Hematopoietic multipotent progenitor cell treated with erythropoietin and hydrocortisone succinate and interleukin-3 and kit ligand, for 8 days (in vitro differentiated cells): ENCODE measurements at places on chromosomes 6 and 20.
A peak's percentile ranks its signal among the peaks of the same experiment; 100 is the strongest.

GRCh38 chr6:158011980-158012566 lies 30.4 kb downstream of the SYNJ2 start:
- DNase-seq, result no peak

DNA sequence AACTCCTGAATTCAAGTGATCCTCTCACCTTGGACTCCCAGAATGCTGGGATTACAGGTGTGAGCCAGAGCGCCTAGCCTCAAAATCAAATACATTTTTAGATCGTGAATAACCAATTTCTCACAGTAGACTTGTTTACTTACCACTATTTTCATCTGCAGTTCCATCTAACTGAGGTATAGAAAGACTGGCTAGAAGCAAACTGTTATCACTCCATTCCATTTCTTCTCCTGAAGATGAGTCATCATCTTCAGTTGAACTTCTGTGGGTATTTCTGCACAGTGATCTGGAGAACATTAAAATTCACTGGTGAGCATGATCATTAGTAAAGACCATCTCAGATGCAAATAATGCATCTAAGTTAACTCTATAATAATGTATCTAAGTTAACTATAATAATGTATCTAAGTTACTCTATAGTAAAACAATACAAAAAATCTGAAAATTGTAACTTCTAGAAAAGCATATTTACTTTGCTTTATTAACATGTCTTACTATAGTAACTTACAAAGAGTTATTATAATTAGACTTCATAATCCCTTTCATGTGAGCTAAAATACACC lies 105.4 kb downstream of the REV3L start:
- peak; percentile 79 for DNase-seq

DNA sequence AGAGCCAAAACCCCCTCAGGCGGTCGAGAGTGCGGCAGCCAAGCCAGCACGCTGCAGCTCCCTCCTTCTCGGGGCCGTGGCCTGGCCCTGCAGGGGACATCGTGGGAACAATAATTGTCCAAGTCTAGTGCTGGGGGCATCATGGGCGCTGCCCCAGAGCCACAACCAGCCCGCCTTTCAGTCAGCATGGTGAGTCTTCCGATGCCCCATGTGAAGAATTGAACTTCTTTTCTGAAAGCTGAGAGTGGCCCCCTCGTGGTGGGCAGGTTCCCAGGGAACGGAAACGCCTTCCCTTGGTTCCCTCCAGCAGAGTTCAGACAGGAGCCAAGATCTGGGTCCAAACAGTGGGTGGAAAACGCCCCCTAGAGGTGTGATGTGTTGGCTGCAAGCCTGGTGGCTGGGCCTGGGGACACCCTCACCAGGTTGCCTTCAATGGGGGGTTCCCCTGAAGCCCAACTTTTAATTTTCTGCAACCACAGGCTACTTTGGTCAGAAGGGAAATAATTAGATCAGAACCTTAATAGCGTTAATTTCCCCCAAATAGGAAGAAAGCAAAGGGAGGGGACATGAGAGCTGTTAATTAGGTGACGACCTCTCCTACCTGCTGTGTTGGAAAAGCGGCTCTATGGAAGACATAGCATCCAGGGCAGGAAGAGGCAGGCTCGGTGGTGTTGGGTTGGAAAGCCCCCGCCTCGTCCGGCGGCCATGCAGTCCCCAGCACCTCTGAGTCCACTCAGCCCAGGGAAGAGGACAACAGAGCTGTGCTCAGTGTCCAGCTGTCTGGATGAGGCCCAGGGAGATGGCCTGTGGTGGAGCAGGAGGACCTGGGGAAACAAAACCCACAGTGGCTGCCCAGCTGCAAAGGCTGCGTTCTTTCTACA lies 4.7 kb upstream of the MRGBP start:
- DNase-seq, result peak; percentile 91

- no peak for DNase-seq
These were observed 10.0 kb downstream of the BICRAL start for GRCh38 chr6:42791706-42792320.

DNA sequence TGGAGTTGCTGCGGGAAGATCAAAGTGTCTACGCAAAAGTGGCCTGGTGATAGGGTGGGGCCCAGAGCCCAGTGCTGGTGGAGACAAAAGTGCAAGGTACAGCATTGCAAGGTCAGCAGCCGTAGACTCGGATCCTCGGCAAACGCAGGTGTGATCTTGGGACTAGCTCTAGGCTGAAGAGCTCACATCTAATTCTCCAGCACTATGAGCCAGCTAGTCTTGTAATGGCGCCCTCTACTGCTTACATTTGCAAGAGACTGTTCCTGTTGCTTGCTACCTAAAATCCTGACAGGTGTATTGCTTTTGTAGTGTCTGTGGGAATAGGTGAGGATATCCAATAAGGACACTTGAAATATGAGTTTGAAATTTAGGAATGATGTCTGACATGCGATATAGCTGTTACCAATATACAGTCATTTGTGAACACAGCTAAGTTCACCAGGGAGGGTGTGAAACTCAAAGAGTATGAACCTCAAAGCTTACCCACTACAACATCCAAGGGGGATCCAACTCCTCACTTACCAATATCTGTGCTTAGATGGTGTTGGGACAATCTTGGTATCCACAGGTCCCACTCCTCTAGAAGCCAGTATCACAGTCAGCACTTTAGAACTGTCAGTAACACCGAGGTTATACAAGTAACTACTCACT lies 58.4 kb downstream of the PDE7B start:
- DNase-seq, result peak; percentile 69

GRCh38 chr6:166361077-166361429 lies 18.7 kb upstream of the SFT2D1 start:
- DNase-seq, result no peak

- no peak for DNase-seq
These were observed 61.0 kb downstream of the FAM50B start for GRCh38 chr6:3910106-3910663.

GRCh38 chr20:32236048-32236533 lies 28.4 kb downstream of the POFUT1 start:
- no peak for DNase-seq

- no peak for DNase-seq
These were observed 56.2 kb downstream of the GJA10 start for GRCh38 chr6:89950446-89950845.

- no peak for DNase-seq
These were observed 70.2 kb downstream of the RIPOR3 start for GRCh38 chr20:50621068-50621665.

GRCh38 chr6:101439790-101440189 lies 46.3 kb downstream of the GRIK2 start:
- no peak for DNase-seq

GRCh38 chr6:135129136-135129856 lies 51.8 kb upstream of the MYB start:
- no peak for DNase-seq

GRCh38 chr20:59988141-59988540 lies 29.9 kb downstream of the CDH26 start:
- no peak for DNase-seq

GRCh38 chr6:9482030-9482738 lies 932.7 kb downstream of the TFAP2A start:
- DNase-seq, result no peak

- DNase-seq, result no peak
These were observed 68.8 kb downstream of the TSHZ2 start for GRCh38 chr20:53040693-53041589.

GRCh38 chr6:21741221-21742109 lies 147.9 kb downstream of the SOX4 start:
- no peak for DNase-seq

DNA sequence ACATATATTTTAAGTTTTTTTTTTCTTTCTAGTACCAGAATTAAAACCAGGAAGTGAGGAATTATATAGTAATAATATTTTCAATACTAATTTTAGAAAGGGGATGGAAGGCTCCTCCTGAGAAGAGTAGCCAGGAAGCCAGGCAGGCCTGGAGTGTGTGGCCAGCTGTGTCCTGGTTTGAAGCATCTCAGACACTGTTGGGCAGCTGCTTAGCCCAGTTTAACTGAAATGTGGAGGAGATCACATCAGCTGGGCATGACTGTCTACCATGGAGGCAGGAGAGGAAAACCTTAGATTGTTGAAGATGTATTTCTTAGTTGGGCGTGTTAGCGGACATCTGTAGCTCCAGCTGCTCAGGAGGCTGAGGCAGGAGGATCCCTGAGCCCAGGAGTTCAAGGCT lies 142.2 kb downstream of the ARID1B start:
- DNase-seq, result no peak

GRCh38 chr6:127516662-127517273 lies 2.4 kb downstream of the MTCL3 start:
- DNase-seq, result peak; percentile 14

DNA sequence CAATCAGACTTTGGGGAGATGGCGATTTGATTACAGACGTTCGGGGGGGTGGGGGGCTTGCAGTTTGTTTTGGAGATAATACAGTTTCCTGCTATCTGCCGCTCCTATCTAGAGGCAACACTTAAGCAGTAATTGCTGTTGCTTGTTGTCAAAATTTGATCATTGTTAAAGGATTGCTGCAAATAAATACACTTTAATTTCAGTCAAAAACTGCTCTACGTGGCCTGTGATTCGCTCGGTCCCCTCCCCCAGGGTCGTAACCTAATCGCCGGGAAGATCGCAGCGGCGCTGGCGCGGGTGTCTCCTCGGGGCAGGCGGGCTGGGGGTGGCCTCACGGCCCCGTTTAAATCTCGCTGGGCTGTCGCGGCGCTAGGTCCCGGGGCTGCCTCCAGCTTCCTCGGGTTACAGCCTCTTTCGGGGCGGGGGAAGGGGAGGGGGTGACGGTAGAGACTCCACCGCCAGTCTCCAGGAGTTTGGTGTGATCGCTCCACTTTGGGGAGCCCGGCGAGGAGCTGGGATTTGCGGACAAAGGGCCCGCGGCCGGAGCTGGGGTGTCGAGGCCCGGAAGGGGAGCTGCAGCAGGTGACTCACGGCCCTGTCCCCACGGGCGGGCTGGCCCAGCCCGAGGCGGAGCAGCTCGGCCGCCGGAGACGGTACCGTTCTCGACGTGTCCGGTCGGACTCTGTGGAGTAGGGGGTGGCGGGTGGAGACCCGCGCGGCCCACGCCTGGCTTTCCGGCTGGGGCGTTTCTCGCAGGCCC lies 4.2 kb downstream of the FOXC1 start:
- no peak for DNase-seq

GRCh38 chr6:30780642-30780920 lies 36.2 kb upstream of the IER3 start:
- DNase-seq, result no peak

DNA sequence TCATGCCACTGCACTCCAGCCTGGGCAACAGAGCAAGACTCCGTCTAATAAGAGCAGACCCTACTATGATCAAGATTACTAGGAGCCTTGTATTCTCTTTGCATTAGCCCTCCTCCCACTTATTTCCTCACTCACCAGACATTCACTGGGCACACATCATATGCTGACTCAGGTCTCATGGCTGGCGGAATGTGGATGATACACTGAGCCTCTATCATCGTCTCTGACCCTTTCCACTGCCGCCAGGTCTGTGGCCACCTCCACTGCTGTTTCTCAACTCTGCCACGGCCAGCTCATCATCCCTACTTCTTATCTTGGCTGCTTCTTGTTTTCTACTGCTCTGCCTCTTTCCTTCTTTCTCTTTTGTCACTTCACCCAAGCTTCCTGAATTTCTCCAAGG lies 161.0 kb downstream of the BACH2 start:
- no peak for DNase-seq

DNA sequence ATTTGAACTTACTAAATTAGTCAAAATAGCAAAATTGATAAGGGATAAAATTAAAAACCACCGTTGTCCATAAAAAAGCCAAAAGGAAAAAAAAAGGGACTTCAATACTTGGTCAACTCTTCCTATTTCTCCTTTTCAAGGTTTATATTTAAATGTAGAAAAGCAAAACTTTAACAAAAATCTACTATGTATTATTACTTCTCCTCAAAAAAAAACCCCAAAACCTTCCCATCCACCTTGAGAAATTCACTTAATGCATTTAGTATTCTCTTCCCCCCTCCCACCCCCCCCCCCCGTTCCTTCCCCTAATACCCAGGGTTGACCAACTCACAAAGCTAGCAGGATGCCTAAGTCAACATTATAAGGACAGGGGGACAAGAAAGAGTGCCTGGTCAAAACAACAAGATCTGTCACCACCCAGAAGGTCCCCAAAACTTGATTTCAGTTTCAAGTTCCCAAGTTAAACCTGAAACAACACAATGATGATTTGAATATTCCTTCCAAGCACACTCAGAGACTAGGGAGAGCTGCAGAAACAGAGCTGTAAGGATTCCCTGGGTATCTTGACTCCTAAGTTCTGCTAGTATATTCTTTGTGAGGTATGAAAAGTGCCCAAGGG lies 14.6 kb downstream of the GMDS start:
- no peak for DNase-seq
